ENCODE measurements at places on chromosomes 5 and 9.

DNA sequence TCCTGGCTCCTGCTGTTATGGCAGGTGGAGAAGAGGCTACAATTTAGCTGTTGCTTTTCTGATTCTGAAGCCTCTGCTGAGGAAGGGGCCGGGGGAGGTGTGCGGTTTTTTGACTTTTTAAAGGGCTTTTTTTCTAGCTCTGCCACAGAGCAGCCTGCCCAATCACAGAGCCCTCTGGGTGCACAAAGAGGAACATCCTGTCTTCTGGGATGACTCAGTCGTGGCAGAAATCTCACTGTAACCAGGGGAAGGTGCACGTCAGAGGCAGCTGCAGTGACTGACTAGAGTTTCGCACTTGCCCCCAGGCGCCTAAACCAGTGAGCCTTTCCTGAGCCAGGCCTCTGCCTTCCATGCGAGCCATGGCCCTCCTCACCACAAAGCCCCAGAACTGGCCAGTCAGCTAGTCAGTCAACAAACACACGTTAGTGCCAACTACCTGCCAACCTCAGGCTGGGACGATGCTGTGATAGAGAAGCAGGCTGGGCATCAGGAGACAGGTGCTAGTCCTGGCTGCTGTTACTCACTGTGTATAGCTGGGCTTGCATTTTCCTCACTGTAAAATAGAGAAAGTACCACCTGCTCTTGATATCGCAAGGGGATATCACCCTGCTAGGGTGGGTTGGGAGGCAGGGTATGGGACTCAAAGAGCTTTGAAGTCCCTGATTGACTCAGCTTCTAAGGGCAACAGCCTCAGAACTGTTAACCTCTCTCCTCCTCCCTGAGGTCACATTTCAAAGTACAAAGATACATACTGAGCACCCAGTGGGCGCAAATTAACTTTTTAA lies 2.2 kb downstream of the AKNA start:
- DNase-seq, result peak; percentile 84

DNA sequence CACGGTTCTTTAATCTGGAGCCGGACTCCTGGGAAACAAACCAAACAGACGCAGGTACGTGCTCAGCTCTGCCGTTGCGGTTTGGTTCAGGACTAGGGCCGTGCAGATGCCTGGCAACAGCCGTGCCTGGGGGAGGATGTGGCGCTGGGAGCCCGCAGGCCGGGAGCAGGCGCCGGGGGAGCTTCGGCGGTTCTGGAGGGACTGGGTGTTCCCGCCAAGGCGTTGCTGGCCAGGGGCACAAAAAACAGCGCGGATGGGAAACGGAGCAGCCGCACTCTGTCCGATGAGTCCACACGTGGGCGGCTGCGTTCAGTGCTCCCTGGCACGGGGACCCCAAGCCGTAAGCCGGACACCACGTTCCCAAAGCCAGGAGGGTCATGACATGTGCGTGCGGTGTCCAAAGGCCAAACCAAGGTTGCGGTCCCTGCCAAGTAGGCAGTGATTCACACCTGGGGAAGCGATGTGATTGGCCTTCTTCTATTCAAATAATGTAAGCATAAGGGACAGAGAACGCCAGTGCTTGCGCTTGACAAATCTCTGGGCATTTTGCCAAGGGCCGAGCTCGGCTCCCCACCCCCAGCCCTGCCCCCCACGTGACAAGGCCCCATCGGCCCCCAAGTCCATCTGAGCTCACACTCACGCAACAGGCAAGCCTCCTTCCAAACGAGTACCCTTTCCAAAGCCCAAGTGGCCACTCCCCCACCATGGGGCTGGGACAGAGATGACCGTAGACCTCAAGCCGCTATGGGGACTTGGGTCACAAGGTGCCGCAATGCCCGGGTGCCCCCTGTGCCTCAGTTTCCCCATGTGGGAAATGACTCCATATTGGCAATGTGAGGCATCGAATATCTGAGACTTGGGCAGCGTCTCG lies 49.7 kb upstream of the NKD2 start:
- DNase-seq, result peak; percentile 77

DNA sequence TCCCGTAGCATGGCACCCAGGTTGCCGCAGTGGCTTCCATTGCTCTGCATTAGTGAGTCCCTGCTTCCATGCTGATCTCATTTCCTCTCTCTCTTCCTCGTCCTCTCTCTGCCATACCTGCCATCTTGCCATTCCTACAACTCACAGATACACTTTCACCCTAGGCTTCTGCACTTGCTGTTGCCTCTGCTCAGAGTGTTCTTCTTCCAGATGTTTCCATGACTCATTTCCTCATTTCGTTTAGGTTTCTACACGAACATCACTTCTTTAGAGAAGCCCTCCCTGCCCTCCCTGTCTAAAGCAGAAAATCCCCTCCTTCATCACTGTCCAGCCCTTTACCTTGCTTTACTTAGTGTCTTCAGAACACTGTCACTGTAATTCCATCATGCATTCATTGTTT lies 115.2 kb upstream of the WWC1 start:
- DNase-seq, result no peak

- DNase-seq, result no peak
These were observed 101.8 kb downstream of the TLE4 start for GRCh38 chr9:79673614-79674013.

- DNase-seq, result no peak
These were observed 103.3 kb upstream of the PITX1 start for GRCh38 chr5:135137146-135137915.

DNA sequence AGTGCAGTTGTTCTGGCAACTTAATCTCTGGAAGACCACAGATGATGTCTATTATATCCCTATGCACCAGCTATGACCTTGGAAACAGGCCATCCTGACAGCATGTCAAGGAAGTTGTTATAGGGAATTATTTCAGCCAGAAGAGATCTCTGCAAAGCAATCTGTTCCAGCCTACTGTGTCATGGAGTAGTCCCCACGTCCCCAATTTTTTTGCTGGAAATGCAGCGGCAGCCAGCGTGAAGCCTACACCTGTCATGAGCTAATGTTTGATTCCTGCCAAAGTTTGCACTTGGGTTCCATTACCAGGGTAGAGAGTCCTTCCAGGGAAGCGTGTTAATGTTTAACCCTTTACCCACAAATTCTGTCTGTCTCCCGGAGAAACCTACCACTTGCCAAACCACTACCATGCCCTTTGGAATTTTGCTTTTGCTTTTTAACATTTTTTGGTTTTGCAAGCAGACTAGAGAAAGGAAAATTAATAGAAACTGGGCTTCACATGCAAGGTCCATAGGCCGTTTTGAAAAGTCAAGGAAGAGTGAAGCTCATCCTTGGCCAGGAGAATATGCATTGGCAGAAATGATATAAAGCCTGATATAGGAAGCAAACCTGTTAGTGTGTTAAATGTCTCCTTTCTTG lies 174.9 kb upstream of the SPRY4 start:
- DNase-seq, result peak; percentile 61

- no peak for DNase-seq
These were observed 65.6 kb downstream of the TLE4 start for GRCh38 chr9:79637177-79637925.

- DNase-seq, result peak; percentile 98
These were observed at the start of gene RNF14 for GRCh38 chr5:141968914-141969608. Gene RNF14 (plus strand): TSS chr5:141969105. CDS start chr5:141973589, 4,484 bp downstream.

DNA sequence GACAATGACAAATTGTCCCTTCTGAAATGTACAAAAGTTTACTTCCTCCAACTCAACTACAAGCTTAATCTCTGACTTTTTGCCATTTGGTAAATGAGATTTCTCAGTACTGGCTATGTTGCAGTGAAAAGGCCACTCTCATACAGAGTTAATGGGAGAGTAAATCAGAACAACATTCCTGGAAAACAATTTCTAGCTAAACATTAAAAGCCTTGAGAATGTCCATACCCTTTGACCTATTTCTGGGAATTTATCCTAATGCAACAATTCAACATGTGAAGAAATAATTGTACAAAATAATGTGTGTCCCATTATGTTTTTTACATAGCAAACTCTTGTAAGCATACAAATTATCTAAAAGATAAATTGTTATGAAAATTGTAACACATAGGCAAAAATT lies 56.3 kb upstream of the SPEF2 start:
- DNase-seq, result no peak

DNA sequence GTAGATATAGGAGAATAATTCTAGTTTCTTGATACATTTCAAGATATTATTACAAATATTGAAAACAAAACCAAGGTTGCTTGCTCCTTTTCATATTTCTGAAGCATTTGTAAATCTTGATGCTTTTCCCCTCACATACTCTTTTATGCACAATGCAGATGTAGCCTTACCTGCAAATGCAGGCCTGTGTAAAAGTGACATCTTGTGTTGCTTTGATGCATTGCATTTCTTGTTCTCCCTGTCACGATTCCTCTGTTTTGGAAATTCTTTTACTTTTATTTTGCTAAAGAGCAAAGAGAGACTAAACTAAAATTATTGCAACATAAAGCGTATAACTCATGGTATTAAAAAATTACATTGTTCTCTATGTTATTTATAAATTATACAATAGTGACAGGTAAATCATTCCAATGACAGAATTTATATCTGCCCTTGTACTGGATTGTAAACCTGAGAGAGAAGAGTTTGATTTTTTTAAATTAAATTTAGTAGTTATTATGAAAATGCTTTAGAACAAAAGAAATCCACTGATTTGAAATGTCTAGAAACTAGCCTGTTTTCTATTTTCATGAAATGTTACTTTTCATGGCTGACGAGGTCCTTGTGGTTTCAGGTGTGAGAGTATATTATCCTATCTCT lies 970.0 kb downstream of the MAT2B start:
- peak; percentile 59 for DNase-seq

DNA sequence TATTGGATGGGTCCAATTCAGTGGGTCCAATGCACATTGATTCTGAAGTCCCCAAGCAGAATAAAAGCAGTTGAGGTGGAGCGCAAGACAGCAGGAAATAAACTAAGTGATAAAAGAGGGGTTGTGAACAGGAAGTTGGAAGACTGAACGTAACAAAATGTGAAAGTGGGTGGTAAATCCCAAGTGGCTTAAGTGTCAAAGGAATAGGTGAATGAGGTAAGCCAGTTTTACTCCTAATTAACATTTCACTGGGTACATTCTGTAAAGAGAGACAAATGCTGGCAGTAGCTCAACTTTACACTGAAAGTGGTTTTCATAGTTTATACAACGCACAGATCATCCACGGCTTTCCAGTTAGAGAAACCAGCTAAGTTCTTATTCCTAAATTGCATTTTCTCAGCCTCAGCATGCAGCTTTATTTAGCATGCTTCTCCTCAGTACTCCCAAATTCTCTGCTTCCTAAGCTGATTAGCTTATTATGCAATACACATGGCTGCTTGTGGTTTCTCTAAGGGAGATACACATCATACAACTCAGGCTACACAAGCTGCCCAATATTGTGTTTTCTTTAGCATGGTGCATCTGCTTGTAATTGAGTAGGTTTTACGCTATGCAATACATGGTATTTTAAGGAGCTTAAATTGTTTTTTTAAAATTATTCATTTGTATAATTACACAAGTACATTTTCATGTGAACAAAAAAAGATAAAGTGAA lies 34.2 kb upstream of the HSD17B4 start:
- peak; percentile 59 for DNase-seq

- DNase-seq, result no peak
These were observed 13.6 kb upstream of the GPX3 start for GRCh38 chr5:151006704-151007334.

- no peak for DNase-seq
These were observed 19.0 kb upstream of the C1QTNF3 start for GRCh38 chr5:34061993-34062392.
